ENCODE measurements at places on chromosomes 2 and 18. TPM values are rescaled to one million over a fixed set of nuclear protein-coding genes. Genes with fewer than 3 reads are reported as not detected.

DNAJC10 gene
- total RNA-seq, result 57.9 TPM

CXCR1 gene
- not detected for total RNA-seq

DNA sequence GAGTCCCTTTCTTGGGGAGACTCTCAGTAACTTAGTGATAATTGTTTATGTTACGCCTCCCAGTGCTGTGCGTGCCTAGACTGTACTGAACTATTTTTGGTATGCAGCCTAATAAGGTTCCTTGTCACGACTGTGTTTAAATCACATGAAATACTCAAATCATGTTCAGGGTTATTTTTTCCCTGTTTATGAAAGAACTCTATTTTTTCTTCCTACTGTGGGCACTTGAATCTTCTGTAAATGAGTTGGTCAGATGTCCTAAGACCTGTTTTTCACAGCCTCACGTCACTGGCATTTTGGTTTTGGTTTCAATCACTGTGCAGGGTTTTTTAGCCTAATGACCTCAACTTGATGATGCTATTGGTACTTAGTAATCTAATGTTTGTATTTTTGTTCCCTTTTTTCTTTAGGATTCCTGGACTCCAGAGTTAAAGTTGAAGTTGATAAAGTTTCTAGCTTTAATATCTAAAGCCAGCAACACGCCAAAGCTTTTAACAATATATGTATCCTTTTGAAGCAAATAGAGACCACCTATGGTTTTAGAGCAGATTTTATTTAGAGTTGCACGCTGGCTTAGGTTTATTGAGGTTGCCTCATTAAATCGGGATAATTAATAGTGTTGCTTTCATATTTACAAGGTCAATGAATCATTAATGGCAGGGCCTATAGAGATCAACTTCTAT is 24.0 kb downstream of the ARMC9 start:
- DNase-seq, result no peak

- peak; percentile 73 for DNase-seq
These were observed 167.8 kb downstream of the TTC32 start for GRCh38 chr2:19733951-19734425.

DNA sequence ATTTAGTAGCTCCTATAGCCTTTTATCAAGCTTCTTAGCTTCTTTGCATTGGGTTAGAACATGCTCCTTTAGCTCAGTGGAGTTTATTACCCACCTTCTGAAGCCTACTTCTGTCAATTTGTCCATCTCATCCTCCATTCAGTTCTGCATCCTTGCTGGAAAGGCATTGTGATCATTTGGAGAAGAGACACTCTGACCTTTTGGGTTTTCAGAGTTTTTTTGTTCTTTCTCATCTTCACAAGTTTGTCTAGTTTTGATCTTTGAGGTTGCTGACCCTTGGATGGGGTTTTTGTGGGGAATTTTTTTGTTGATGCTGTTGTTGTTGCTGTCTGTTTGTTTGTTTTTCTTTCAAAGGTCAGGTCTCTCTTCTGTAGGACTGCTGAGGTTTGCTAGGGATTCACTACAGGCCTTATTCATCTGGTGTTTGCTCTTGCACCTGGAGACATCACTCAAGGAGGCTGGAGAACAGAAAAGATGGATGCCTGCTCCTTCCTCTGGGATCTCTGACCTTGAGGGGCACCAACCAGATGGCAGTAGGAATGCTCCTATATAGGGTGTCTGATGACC is 13.9 kb upstream of the TANK start:
- no peak for DNase-seq

- peak; percentile 20 for DNase-seq
These were observed 69.1 kb upstream of the FOXI3 start for GRCh38 chr2:88521445-88522073.

GRCh38 chr2:112529757-112530156 is 12.5 kb upstream of the POLR1B start:
- no peak for DNase-seq

DNA sequence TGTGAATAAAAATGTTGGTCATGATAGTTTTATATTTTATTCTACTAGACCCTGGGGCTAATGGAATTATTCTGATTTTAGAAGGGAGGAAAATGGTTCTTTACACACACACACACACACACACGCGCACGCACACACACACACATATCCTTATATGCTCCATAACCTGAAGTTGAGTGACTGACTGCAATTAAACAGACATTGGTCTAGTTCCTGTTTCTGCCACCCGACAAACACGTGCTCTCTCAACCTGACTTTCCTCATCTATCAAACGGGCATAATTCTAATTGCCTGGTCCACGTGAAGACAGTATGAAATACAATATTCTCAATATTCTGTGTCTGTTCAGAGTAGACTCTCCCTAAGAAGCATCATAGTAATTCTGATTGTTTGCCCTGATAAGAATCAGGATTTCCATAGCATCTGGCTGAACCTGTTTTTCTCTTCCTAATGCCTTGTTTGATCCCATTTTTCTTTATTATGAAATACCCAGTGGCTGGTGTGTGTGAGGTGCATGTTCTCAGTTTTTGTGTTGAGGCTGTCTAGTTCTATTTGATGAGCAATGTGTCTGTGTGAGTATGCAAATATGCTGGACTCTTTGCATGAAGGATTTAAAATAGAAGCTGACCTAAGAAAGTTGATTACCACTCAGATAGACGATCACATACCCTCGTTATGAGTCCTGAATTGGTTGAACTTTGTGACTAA is 51.0 kb downstream of the SETBP1 start:
- DNase-seq, result no peak

RTKN gene
- total RNA-seq, result 5.4 TPM

DNA sequence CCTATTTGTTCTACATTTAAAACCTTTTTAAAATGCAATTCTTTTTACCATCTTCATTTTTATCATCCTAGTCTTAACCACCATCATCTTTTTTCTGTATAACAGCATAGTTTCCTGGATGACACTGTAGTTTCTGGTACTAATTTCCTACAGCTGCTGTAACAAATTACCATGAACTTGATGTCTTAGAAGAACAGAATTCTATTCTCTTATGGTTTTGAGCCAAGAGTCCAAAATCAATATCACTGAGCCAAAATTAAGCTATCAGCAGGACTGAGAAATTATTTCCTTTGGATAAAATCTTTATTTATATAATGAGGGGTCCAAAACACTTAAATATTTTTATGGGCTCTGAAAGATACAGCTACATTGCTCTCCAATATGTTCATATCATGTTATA is 539.3 kb downstream of the METTL4 start:
- DNase-seq, result no peak

DNA sequence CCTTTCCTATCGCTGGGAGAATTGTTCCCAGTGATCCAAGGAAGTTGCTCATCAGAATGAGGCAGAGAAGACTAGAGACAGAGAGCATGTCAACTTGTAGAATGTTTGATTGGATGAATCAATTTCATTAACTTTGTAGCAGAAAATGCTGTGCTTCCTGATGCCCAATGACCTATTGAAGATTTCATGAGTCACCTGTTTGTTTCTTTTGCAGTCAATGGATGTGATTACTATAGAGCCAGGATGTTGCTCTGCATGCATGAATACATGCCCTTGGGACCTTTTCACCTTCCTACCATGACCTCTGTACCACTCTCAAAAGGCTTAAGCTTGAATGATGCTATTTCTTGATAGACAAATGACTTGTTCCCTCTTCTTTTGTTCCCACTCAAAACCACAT is 23.3 kb downstream of the SCG2 start:
- no peak for DNase-seq

RAD51AP2 gene
- total RNA-seq, result not detected

DNA sequence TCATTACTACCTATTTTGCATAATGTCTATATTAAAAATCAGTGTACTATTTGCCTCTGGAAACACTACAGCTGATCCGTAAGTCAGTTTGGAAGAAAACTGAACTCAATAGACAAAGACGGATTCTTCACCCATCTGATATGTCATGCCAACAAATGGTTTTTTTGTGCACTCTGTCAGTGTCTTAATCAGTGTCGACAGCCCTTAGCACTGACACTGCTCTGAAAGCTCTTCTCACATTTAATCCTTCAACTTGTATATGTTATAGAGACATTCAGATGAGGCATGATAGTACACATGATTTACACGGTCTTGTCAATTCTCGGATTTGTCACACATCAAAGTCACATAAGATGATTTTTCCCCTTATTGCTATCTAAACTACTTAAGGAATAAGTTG is 347.5 kb upstream of the GALNT5 start:
- DNase-seq, result no peak

CAPG gene
- total RNA-seq, result 123 TPM

GRCh38 chr2:70069049-70069448 is 18.2 kb upstream of the PCBP1 start:
- peak; percentile 28 for DNase-seq

LAMA3 gene
- 1.4 TPM for total RNA-seq

DNA sequence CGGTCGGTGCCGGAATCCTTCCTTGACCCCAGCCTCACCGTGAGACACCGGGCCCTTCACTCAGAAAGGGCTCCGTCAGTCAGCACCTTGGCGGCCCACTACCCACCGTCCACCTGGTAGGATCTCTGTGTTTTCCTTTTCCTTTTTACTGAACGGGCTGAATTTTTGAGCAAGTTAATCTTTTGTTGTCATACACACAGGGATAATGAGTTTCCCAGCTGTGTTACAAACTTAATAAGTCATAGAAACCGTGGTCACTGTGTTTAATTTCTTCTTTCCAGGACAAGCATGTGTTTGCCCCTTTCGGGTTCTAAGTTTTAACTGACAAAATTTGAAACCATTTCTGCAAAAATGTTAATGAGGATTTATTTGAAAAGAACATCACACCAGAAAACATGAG is 39.0 kb upstream of the TPO start:
- no peak for DNase-seq

GRCh38 chr2:165147186-165148045 is 56.4 kb downstream of the SCN3A start:
- no peak for DNase-seq

- peak; percentile 96 for DNase-seq
These were observed 18.3 kb downstream of the NHEJ1 start for GRCh38 chr2:219142329-219142728.

GRCh38 chr2:29462293-29462692 is 347.1 kb downstream of the CLIP4 start:
- DNase-seq, result peak; percentile 55

DNA sequence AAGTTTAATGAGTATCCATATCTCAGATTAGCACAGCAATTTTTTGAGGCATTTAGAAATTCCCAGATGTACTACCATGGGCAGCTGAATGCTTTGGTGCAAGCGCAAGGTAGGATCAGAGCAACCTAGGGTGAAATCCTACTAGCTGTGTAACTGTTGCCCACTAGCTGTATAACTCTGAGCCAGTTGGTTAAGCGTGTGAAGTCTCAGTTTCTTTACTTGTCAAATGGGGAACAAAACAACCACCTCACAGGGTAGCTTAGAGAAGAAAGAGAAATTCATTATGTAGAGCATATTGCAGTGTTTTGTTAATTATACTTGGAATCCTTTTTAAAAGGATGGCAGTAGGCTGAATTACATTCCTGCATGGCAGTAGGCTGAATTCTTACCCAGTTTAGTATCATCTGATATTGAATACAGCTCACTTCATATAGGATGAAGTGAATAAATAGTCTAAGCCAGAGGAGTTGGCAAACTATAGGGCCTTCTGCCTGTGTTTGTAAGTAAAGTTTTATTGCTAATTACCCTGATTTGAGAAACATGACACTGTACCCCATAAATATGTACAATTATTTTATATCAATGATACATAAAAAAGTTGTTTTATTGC is 180.7 kb downstream of the PLCL1 start:
- no peak for DNase-seq

DNA sequence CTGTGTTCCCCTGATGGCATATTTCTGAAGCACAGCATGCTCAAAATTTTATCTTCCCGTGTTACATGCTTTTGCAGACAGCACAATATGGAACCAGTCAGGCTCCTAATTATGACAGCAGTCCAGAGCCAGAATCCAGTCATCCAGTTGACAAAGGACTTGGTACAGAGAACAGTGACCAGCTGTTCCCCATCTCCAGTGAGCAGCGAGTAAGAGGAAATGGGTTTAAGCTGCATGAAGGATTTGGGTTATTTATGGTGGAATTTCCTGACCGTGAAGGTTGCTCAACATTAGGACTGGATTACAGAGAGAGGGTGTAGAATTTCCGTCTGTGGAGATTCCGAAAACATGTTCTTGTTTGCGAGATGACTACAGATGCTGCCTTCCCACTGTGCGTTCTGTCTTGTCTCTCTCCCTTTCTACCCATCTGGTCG is 24.4 kb downstream of the SGPP2 start:
- peak; percentile 40 for DNase-seq

DNA sequence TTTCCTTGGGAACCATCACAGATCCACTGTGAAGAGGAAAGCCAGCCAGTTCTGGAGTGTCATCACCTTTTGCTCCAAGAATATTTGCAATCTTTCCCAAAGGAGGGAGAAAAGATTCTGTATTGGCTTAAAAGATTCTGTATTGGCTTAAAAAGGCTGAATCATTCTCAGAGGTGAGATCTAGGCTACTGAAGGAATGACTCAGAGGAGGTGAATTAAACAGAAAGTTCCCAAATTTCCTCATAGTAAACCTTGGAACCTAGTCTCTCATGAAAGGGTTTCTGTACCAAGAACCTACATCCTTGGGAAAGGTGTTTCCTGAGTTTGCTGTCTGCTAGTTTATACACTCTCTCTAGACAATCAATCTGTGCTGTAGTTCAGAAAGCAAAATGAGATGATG is 34.1 kb upstream of the GRB14 start:
- no peak for DNase-seq

ZBTB7C gene
- 0.21 TPM for total RNA-seq

All from Daoy (cell line).